ENCODE measurements at places on chromosomes 13 and 19.

- no peak for DNase-seq
Measured at GRCh38 chr13:85808811-85809210, 9.6 kb upstream of the SLITRK6 start.

- DNase-seq: no peak
Measured at GRCh38 chr19:43997631-43998290, 5.0 kb upstream of the ZNF230 start.

GRCh38 chr19:17846146-17846545 is 1.6 kb downstream of the JAK3 start:
- DNase-seq: peak; percentile 59

GRCh38 chr19:4929186-4929585 is 19.9 kb downstream of the UHRF1 start:
- no peak for DNase-seq

GRCh38 chr13:19984430-19985218 is 26.1 kb downstream of the ZMYM2 start:
- peak; percentile 62 for DNase-seq

GRCh38 chr13:61779456-61779855 is 363.8 kb upstream of the PCDH20 start:
- DNase-seq: no peak

DNA sequence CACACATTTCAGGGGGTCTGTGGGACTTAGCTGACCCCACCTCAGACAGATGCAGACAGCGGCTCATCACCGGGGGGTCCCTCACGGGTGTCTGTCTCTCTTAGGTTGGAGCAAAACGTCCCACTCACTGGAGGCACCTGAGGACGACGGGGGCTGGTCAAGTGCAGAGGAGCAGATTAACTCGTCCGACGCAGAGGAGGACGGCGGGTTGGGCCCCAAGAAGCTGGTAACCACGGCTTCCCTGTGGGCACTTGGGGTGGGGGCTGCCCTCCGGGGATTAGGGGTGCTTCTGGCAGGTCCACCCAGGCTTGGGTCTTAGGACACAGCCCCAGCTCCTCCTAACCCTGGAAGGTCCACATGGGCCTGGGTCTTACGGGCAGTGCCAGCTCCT is 11.2 kb upstream of the F7 start:
- no peak for DNase-seq

GRCh38 chr19:55225415-55225958 is 3.1 kb downstream of the TMEM86B start:
- no peak for DNase-seq

DNA sequence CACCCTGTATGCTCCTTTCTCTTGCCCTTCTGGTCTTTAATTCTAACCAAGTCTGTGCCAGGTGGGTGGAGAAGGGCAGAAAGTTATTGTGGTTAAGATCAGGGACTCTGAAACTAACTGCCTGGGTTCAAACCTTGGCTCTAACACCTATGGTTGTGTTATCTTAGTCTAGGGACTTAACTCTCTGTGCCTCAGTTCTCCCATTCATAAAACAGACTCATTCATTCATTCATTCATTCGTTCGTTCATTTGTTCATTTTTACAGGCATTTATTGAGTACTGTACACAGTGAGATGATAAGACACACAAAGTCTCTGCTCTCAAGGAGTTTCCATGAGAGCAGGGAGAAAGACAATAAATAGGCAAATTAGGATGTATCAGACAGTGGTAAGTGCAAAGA is 30.1 kb downstream of the SOX21 start:
- DNase-seq: no peak

GRCh38 chr13:98351636-98352035 is 174.6 kb upstream of the RNF113B start:
- DNase-seq: no peak

DNA sequence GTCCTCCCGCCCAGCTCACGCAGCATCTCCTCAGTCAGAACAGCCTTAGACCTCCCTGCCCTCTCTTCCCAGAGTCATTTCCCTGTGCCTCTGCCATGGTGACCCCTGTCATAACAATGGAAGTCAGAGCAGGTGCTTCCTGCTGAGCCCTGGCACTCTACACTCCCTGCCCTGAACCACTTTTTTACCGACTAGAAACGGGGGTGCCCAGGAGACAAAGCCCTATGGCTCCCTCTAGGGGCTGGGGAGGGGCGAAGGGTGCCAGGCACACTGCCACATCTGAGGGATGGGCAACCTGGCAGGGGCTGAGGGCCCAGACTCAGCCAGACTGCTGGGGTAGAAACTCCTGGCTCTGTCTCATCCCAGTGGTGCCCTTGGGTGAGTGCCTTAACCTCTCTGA is 16.4 kb downstream of the ZNF574 start:
- DNase-seq: peak; percentile 63

DNA sequence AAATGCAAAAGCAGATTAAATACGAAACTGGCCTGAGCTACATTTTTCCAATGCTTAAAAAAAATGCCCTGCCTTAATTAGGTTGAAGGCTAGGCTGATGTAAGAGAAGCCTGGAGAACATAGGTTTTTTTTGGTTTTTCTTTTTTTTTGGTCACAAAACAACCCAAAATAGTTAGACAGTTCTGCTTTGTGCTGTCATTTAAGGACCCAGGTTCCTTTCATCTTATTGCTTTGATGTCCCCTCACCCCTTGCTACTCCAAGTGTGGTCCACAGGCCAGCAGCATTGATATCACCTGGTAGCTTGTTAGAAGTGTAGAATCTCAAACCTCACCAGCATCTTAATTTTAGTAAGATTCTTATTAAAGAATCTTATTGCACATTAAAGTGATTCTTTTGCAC is 14.4 kb downstream of the TDRD3 start:
- DNase-seq: no peak

DNA sequence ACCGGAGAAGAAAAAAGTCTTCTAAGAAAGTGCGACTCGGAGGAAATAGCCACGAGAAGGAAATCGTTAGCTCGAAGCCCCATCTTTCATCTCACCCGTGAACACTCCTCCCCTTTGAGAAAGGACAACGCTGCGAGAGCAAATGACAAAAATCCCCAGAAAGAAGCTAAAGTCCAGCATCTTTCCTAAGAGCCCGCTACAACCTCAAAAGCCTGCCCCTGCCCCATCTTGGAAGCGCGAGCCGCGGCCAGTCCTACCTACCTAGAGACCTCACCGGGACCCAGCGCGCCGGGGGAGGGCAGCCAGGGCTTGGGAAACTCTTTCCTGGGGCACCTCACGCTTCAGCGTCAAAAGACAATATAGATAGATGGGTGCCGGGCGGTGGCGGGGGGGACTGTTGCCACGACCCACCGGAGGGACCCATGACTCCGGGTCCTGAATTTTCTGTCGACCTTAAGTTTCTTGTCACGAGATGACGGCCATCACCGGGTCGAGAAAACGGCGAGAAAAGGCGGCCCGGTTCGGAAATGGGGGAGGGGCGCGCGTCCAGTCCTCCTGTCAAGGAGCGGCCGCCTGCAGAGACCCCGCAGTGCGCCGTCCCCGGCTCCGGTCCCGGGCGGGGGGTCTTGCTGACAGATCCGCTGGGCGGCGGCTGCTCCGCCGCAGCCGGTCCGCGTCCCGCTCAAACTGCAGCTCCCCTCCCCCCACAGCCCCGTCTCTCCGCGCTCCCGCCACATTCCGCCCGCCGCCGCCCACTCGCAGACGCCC is 65.9 kb downstream of the KCNRG start:
- DNase-seq: peak; percentile 42

DNA sequence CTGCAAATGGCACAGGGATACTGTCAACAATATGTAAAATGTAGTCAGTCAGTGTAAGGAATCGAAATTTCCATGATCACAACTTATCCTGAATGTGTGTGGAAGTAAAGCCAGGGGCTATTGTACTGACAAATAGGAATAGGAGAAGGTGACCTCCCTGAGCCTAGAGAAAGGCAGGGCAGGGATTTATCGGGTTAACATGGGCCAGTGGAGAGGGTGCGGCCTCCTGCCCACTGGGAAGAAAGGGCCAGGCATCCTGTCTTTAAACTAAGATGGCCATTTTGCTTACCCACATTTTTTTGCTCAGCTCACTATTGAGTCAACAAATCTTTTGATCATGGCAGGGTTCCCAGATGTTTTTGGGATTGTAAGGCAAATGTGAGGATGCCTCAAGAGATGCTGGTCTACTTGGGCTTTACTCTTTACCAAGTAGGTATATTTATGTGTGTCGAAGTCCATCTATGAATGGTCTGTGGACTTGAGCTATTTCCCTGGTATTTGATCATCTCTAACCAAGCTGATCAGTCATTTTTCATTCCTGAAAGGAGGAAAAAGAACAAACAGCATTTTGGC is 116.6 kb upstream of the RNF113B start:
- DNase-seq: no peak

- DNase-seq: no peak
Measured at GRCh38 chr13:112747256-112747655, 57.4 kb downstream of the ATP11A start.

DNA sequence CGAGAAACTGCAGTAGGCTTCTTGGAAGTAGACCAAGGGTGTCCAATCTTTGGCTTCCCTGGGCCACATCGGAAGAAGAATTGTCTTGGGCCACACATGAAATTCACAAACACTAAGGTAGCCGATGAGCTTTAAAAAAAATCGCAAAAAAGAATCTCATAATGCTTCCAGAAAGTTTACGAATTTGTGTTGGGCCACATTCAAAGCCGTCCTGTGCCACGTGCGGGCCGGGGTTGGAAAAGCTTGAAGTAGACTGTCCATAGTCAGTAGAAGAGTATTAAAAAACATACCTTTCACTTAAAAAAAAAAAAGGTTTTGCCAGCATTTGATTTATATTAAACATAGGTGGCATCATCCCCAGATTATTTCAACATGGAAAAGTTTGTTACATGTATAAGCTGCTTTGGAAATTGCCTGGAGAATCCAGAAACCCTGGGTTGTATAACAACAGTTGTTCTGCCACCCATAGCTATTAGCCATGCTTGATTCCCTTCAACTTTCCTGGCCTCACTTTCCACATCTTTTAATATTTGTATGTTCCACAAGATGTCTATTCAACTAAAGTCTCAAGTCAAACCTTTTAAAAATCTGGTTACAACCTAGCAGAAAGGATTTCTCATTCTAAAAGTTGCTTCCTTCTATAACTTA is 1.0 kb downstream of the IFT88 start:
- DNase-seq: no peak

GRCh38 chr19:41774515-41774980 is 19.2 kb downstream of the CEACAM6 start:
- peak; percentile 17 for DNase-seq

GRCh38 chr19:2848616-2849015 is 7.3 kb downstream of the ZNF555 start:
- DNase-seq: no peak

DNA sequence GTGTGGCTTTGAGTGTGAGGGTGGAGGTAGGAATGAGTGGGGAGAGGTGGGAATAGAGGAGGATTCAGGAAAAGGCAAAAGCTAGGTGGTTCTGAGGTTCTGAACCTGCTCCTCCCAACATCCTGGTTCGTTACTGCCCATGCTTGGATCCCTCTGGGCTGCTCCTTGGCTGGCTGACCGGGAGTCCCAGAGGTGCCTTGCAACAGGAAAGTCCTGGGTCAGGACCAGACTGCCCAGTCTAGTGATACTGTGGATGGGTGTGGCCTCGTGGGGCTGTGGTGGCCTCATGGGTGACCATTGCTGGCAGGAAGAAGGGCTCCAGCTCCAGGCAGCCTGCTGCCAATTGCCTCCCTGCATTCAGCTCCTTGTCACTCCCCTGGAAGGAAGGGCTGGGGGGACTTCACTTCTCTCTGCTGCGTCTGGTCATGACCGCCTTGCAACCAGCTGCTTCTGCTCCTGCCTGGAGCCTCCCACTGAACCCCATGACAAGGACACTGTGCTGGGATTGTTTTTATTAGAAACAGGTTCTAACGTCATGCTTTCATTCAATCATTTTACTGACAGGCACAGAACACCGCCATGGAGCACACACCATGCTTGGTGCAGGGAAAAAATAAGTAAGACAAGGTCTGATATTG is 61.5 kb upstream of the UBL3 start:
- no peak for DNase-seq

- DNase-seq: no peak
Measured at GRCh38 chr13:43959291-43959690, 79.6 kb downstream of the LACC1 start.

GRCh38 chr13:71408416-71408815 is 458.6 kb downstream of the DACH1 start:
- no peak for DNase-seq
